Naive thymus-derived CD8-positive, alpha-beta T cell (primary cell): ENCODE measurements at places on chromosomes 5 and 9.
A peak's percentile ranks its signal among the peaks of the same experiment; 100 is the strongest.

DNA sequence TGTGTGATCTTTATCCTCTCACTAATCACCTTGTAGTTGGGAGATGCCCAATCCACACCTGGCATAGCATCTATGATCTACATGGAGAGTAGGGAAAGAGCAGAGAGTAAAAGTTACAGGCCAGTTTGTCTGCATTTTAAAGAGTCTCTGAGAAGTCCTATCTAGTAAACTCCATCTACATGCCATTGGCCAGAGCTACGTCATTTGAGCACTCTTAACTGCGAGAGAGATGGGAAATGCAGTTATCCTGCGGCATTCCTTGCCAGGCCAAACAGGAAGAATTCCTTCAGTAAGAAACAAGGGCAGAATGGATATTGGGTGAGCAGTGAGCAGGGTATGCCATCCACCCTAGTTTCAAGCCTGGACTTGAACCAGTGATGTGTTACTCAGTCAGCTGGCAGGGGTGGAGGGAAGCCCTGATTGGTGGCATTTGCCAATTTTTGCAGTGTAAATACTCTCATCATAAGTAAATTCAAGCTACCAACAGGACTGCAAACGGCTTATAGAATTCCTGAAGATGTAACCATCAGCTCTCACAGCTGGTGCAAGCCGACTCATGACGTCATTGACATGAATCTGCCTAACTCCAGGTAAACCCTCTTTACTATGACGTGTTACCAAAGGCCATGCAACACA lies 156.8 kb upstream of the MSX2 start:
- no peak for DNase-seq

DNA sequence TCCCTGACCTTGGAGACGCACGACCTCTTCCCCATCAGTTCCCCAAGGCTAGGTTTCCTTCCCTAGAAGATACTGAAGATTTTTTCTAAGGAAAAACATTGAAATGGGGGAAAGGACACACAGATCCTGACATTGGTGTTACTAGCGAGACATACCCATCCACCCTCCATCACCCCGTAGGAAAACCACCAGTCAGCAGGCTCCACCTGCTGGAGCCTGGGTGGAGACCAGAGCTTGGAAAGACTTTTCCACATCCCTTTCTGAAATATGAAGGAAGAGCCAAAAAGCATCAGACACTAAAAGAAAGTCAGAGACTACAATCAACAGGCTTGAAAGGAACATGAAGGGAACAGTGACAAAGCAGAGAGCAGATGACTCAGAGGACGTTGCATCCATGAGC lies 638.0 kb downstream of the IRX1 start:
- no peak for DNase-seq

- no peak for DNase-seq
Measured at GRCh38 chr5:56330806-56331205, 97.7 kb upstream of the ANKRD55 start.

DNA sequence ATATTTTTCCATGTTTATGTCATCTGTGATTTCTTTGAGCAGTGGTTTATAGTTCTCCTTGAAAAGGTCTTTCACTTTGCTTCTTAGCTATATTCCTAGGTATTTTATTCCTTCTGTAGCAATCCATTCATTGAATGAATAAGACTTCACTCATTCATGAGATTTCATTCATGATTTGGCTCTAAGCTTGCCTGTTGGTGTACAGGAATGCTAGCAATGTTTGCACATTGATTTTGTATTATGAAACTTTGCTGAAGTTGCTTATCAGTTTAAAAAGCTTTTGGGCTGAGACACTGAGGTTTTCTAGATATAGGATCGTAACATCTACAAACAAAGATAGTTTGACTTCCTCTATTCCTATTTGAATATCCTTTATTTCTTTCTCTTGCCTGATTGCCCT lies 15.9 kb downstream of the RLN2 start:
- no peak for DNase-seq

GRCh38 chr9:88593537-88594185 lies 58.7 kb downstream of the NXNL2 start:
- DNase-seq, result peak; percentile 52

GRCh38 chr5:51411921-51412325 lies 28.7 kb downstream of the ISL1 start:
- DNase-seq, result no peak

DNA sequence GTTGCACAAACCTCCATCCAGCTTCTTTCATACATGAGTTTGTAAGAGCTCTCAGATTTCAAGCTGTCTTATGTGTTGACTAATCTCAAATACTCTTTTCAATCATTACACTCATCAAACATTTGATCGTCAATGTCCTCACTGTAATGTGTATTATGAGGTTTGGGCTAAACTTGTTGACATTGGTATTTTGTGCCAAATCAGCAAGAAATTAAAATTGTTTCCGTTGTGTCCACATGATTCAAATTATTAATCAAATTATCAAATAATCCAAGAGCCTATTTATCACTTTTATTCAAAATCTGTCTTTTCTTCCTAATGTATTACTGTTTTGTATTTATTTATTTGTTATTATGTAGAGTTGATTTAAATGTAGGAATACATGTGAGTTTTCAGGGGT lies 283.4 kb downstream of the GAS1 start:
- DNase-seq, result no peak

DNA sequence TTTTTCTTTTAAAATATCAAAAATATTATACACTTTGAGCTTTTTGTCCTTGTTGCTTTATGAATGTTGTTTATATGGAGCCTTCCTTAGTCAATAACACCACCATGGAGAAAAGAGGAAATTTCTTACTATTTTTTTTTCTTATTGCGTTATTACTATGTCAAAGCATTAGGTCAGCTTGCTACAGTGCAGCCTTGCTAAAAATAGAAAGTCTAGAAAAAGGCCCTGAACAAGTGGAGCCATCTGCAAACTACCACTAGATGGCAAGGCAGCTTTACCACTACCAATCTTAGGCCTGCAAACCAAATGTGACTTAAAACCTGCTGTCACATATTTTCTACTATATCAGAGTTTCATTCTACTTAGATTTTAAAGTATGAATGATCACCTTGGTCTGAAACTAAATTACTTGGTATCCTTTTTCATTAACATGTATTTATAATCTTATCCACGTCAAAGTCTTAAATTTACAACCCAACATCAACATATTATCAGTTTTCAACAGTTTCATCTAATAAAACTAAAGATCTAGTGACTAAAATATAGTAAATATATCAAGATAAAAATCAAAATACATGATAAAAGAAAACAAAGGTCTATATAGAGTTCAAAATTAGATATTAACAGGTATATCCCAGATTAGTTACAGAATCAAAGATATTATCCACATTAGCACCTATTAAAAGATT lies 113.1 kb upstream of the ACOT12 start:
- DNase-seq, result peak; percentile 7

DNA sequence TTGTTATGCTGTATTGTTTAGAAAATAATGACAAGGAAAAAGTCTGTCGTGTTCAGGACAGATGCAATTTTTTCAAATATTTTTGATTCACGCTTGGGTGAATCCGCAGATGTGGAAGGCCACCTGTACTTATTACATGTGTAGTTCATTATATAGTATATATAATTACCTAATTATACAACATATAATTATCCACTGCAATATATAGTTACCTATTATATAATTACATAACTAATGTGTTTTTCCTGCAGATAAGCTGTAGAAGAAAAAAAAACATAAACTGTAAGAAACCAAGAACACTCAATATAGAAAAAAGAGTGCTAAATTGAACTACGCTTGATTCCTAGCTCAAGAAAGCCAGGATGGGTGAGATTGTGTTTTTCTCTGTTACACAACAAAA lies 93.6 kb upstream of the RANBP3L start:
- DNase-seq, result no peak

GRCh38 chr9:20331095-20331685 lies 291.1 kb downstream of the MLLT3 start:
- DNase-seq, result no peak
